Caki2 (cell line): ENCODE measurements at places on chromosomes 7 and 10.

GRCh38 chr7:150620617-150621371 is 11.4 kb downstream of the GIMAP6 start:
- no peak for DNase-seq

GRCh38 chr7:6142871-6143380 is 111.8 kb downstream of the ANKRD61 start:
- DNase-seq, result no peak

- no peak for DNase-seq
These were observed 27.3 kb downstream of the CFAP69 start for GRCh38 chr7:90272242-90272641.

DNA sequence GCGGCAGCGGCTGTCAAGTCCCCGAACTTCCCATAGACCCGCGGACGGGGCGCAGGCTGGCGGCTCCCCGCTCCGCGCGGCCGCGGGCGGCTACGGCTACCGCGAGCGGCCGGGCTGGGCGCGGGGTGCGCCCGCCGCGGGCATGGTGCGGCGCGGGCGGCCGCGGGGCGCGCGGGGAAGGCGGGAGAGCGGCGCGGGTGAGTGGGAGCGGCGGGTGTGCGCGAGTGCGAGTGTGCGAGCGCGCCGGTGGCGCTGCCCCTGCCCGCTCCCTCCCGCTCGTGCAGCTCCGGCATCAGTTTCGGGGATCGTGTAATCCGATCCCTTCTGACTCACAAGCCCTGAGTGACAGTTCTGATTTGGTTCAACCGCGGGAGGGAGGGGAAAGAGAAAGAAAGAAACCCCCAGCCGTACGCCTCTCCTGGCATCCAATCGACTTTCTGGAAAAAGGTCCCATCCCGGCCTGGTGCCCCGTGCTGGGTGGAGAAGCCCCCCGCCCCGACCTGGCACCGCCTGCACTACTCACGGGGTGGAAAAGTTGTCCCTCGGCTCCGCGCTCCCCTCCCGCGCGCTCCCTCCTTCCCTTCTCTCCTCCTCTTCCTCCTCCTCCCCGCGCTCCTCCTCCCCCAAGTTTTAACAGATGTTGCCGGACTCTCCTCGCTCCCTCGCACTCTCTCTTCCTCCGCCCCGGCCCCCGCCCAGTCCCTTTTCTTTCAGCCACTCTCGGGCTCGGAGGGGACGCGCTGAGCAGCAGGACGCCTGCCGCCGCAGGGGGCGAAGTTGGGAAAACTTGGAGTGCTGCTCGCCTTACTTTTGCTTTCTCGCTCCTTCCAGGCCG is at the start of gene GLI3:
GLI3 (minus strand) TSS at position 234 of the 835 bp plus-strand sequence. CDS start 13,956 bp downstream, outside the sequence.
- DNase-seq, result peak; percentile 94

DNA sequence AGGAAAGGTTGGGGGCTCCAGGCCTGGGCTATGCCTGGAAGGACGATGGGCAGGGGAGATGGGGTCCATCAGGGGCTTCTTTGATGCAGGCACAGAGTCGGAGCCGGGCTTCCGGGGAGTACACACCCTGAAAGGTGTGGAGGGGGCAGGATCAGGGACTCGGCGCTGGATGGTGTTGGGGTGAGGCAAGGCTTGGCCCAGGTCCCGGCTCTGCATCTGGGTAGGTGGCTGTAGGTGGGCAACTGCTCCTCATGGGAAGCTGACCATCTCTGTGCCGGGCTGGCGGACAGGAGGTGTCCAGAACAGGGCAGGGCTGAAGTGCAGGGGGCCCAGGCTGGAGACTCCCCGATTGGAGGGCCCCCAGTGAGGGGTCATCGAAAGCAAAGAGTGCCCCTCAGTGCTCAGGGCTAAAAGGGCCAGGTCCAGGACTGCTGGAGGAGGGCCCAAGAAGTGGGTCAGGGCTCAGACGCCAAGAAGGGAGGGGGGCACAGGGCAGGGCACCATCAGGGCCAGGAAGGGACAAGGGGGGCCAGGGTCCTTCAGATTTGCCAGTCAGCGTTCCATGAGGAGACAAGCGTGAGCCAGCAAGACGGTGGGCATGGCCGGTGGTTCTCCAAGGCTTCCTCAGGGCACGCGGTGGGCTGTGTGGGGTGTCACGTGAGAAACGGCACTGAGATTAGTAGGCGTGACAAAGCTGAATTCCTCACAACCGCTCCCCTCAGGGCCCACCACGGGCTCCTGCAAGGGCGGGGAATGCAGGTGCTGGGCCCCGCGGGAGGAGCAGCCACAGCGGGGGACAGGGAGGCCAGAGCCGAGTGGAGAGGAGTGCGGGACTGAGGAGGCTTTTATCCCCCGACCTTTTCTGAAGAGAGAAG is 97.0 kb downstream of the BMS1 start:
- no peak for DNase-seq

- no peak for DNase-seq
These were observed at the start of gene CELF2 for GRCh38 chr10:11017570-11018431. Gene CELF2, plus strand, starts transcription at chr10:11017872. Its CDS starts 218 bp downstream, at chr10:11018090.

- no peak for DNase-seq
These were observed 49.6 kb downstream of the RBM17 start for GRCh38 chr10:6138456-6138855.

DNA sequence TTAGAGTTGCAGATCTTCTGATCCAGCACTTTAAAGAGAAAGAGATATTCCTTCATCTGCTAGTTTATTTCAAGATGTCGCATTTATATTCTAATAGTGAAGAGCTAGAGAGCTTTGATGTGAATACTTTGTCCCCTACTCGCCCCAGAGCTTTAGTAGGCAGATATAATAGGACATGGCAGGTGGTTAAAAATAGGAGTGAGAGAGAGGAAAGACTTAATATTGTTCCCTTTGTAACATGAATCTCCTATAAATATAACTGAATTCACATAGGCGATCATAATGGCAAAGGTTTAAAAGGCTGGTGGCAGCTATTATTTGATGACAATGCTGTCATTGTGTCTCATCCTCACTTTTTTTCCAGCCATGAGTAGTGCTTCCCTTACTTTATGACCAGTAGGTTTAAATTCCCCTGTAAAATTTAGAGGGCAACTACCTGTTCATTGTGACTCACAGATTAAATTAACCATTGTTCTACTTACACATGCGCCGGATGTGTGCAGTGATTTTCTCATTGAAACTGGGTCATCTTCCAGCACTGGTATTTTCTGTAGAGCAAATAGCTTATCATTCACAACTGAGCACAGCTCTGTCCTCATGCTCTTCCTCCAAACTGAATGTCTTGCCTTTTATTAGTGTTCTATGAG is 906.7 kb upstream of the CELF2 start:
- no peak for DNase-seq

DNA sequence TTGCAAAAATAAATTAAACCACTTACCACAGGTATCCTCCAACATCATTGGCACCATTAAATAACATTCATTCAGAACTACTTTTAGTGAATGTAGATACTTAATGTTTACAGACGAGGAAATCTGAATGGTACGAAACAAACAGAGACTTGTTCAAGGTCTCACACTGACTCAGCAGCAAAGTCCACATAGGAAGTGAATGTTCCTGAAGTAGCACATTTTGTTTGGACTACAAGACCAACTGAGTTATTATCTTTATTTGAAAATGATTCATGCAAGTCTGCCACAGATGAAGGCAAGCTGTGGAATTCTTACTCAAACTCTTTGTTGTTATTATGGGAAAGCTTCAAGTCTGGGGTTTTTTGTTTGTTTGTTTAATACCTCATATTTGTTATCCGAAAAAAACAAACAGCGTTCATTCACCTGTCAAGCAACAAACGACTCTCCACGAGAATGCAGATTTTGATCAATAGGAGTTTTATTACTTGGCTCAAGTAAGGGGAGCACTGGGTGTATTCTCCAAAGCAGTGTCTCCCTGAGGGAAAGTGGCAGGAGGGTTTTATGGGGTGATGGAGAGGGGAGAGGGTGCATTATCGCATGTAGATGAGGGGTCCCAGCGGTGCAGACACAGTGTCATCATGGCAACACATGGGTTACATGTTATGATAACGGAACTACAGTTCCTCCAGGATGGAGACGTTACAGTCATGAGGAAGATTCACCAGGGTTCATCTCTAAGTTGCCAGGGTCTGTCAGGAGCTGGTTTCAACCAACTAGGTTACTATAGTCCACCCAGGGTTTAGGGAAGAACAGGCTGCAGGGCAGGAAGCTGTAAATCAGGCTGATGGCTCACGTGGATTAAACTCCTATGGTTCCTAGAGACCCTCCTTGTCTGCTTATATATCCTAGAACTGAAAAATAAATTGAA is 147.7 kb upstream of the AKR1E2 start:
- DNase-seq, result peak; percentile 81

DNA sequence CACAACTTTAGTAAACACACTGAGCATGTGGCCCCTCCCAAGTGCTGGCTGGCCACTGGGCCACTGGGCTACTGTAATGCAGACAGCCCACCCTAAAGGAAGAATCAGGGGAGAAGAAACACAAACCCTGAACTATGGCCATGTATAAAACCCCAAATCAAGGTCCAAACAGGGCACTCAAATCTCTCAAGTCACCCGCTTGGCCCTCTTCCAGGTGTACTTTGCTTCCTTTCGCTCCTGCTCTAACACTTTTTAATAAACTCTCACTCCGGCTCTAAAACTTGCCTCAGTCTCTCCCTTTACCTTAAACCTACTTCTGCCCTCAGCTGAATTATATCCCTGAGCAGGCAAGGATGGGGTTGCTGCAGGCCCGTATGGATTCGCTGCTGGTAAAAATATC is 72.6 kb downstream of the TPK1 start:
- no peak for DNase-seq

GRCh38 chr10:132124201-132124920 is 58.6 kb downstream of the JAKMIP3 start:
- DNase-seq, result no peak

- no peak for DNase-seq
These were observed 523.9 kb downstream of the SUGCT start for GRCh38 chr7:40658729-40659128.

- DNase-seq, result no peak
These were observed 896.9 kb downstream of the CCSER2 start for GRCh38 chr10:85225311-85225710.

- DNase-seq, result peak; percentile 3
These were observed 44.1 kb upstream of the CDK6 start for GRCh38 chr7:92880212-92881090.

- no peak for DNase-seq
These were observed 157.5 kb upstream of the PHYHIPL start for GRCh38 chr10:59018977-59019376.
